Renal pelvis (tissue), 12 donors: ENCODE measurements at places on chromosomes 6 and 20. TPM values are rescaled to one million over a fixed set of nuclear protein-coding genes. Genes with fewer than 3 reads are reported as not detected.

ACOT13 gene
- 41.7 TPM for polyA plus RNA-seq

MARCKS gene
- 222 TPM for polyA plus RNA-seq

DNA sequence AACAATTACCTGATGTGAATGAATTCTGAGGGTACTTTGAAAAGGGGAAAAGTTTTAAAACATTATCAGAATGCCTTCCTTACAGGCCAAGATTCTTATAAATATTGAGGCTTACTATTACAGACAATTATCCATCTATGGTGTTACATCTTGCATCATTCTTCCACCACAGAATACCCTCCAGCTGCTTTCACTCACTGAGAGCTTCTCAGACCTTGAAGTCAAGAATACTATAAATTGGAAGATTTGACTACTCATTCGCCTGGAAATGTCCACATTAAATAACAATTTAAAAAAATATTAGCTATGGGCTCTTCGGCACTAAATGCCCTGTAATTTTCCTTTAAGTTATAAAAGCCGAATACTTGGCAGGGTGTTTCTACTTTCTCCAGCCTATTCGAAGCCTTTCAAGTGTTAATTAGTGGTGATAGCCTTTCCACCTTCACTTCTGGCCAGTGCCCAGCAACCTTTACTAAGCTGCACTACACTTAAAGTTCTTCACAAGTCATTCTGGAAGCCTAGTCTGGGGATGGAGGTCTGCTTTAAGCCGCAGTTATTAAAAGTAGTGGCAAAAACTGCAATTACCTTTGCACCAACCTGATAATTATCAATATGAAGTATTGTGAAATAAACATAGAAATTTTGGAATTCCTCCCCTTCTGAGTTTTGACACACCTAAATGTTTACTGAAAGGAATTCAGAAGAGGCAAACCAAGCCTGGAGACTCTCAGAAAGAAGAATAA is 100.9 kb downstream of the BMP5 start:
- DNase-seq, result no peak

- DNase-seq, result no peak
These were observed 2.1 kb downstream of the DLL1 start for GRCh38 chr6:170288852-170289179.

GRCh38 chr6:36973647-36974046 is 12.3 kb downstream of the MTCH1 start:
- DNase-seq, result no peak
